ENCODE measurements at places on chromosomes 4 and X. TPM values are rescaled to one million over a fixed set of nuclear protein-coding genes. Genes with fewer than 3 reads are reported as not detected.

The DDIT4L gene
- total RNA-seq, result 2.7 TPM

The MAGEA3 gene
- total RNA-seq, result not detected

The FAM241A gene
- total RNA-seq, result 2.4 TPM

The MAGEA2B gene
- not detected for total RNA-seq

The TGIF2LX gene
- total RNA-seq, result not detected

The CABS1 gene
- not detected for total RNA-seq

The CHIC2 gene
- 52.4 TPM for total RNA-seq

The PNMA5 gene
- total RNA-seq, result not detected

The CTAG2 gene
- total RNA-seq, result not detected

The RTL3 gene
- total RNA-seq, result not detected

The ARMCX4 gene
- total RNA-seq, result 2.5 TPM

The MAP9 gene
- total RNA-seq, result 19.3 TPM

The ADH1B gene
- total RNA-seq, result 632 TPM

The NCAPG gene
- 2.3 TPM for total RNA-seq

The TEC gene
- 1.1 TPM for total RNA-seq

The CHRDL1 gene
- 7.7 TPM for total RNA-seq

The RHOXF1 gene
- not detected for total RNA-seq

The SERTM2 gene
- total RNA-seq, result not detected

The CXorf38 gene
- total RNA-seq, result 9.6 TPM

The AMTN gene
- not detected for total RNA-seq

The HPGDS gene
- not detected for total RNA-seq

The GLRA3 gene
- not detected for total RNA-seq

The ZAR1 gene
- not detected for total RNA-seq

The ASB12 gene
- total RNA-seq, result not detected

The ARHGAP24 gene
- total RNA-seq, result 44.7 TPM

The SYN1 gene
- total RNA-seq, result 1.7 TPM

The CLDN22 gene
- total RNA-seq, result not detected

The SUPT20HL2 gene
- not detected for total RNA-seq

The DUX4 gene
- not detected for total RNA-seq

The PDK3 gene
- 7.6 TPM for total RNA-seq

The F8A1 gene
- 18.8 TPM for total RNA-seq

The KCNIP4 gene
- total RNA-seq, result not detected

The RHOXF2 gene
- not detected for total RNA-seq

The ANKRD17 gene
- 37.4 TPM for total RNA-seq

The KLB gene
- total RNA-seq, result 0.05 TPM

Data from cardiac ventricle fibroblast (primary cell).